H4 (cell line): ENCODE measurements at places on chromosomes 5 and 9.
A peak's percentile ranks its signal among the peaks of the same experiment; 100 is the strongest.

GRCh38 chr9:107624234-107624948, 134.8 kb upstream of the KLF4 start:
- no peak for DNase-seq

GRCh38 chr5:134649163-134649835, 714 bp downstream of the SEC24A start:
- DNase-seq: no peak

GRCh38 chr9:70133253-70134208, 89.9 kb downstream of the MAMDC2 start:
- DNase-seq: no peak

DNA sequence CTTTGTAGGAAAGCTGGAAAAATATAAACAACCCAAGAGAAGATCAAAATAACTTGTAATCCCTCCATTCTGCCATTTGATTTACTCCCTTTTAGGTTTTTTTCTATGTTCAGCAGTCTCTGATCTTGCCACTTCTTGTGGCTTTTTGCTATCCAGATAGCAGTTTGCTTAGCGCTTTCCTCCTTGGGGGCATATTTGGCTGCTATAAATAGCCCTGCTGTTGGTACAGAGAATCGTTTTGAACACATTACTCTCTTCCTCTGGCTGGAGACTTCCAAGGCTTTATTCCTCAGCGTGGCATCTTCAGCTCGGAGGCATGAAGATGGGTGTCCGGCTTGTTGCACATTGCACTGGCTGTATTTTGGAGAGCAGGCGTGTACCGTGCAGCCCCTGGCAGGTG, 38.6 kb downstream of the HMCN2 start:
- no peak for DNase-seq

DNA sequence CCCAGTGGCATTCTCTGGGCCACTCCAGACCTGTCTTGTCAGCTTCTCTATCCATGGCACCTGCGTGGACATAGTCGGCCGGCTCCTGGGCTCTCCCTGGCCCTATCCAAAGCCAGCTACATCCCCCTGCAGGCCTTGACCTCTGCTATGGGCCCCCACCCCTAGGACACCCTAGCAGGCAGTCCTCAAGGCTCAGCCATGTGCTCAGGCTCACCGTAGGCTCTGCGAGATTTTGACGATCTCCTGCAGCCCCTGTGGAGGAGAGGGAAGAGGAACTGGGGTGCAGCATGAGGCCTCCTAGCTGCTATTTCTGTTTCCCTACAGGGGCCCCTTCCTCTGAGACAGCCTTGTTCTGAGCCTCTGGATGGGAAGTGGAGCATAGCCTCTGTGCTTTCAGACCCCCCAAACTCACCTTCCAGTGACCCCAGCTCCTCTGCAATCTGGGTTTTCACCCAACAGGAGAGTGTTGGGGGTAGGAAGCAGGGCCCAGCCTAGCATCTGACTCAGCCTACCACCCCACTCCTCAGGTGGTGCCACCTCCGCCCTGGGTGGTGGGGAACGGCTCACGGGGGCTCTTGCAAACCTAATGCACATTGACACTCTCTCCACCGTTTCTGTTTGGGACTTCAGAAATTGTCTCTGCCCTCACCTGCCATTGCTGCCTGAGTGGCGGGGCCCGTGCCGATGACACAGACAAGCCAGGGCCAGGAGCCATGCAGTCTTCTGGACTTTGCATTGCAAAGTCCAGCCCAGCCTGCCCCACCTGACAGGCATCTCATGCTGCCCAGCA, 36.7 kb downstream of the HRH2 start:
- DNase-seq: no peak

- DNase-seq: no peak
These were observed 79.0 kb upstream of the RNF38 start for GRCh38 chr9:36479101-36479500.

GRCh38 chr9:135648494-135649410, 9.4 kb upstream of the GLT6D1 start:
- no peak for DNase-seq

DNA sequence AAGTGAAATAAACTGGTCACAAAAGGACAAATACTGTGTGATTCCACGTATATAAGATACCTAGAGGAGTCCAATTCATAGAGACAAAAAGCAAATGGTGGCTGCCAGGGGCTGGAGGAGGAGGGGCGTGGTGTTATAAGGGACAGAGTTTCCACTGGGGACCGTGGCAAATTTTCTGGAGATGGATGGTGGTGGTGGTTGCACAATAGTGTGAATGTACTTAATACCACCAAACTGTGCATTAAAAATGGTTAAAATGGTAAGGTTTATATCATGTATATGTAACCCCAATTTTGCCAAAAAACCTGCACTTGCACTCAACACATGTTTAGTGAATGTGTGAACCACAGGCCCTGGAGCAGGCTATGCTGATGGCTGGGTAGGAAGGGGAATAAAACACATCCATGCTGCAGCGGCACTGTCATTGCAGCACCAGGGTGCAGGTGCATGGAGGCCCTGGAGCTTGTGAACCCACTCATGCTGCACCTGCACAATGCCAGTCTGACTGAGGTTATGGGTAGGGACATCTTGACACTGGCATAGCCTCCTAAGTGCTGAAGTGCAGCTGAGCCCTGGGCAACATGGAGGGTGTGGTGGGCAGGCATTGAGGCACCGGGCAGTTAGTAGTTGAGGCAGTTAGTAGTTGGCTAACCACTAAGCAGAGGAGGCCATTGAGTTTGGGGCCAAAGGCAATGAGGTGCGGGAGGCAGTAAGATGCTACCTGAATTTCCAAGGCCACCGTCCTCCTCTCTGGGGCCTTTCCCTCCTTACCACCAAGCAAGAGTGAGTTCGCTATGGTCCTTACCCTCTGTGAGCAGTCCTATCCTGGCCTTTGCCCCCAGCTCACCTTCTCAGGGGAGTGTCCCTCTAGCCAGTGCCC, 3.5 kb upstream of the PHF2 start:
- no peak for DNase-seq

- no peak for DNase-seq
These were observed 95.7 kb upstream of the EGFLAM start for GRCh38 chr5:38162625-38163024.

DNA sequence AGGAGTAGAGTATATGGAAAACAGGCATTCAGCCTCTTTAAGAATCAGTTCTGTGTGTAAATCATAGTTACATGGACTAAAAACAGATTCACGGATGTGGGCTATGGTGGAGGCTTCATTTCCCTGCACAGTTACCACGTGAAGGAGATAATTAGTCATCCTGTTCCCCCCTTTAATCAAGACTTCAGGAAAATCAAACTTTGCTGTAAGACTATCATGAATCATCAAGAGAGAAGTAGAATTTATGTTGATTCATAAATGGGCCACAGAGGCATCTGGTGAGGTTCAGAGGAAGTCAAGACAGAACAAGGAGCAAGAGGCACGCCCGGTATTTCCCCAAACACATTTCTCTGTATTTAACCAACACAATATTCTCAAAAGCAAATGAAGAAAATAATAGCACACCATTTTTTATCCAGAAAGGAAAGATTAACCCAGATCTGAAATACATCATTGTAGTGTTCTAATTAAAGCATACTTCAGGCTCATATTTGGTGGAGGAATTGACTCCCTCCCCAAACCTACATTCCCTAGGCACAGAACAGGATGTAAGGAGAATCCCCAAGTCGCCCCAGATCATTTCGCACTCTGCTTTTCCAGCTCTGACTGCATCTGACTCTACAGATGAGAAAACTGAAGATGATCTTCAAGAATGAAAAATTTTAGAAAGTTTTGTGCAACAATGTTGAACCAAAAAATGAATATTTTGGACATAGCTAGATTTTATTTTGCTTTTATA, 175.8 kb upstream of the GAS1 start:
- no peak for DNase-seq

DNA sequence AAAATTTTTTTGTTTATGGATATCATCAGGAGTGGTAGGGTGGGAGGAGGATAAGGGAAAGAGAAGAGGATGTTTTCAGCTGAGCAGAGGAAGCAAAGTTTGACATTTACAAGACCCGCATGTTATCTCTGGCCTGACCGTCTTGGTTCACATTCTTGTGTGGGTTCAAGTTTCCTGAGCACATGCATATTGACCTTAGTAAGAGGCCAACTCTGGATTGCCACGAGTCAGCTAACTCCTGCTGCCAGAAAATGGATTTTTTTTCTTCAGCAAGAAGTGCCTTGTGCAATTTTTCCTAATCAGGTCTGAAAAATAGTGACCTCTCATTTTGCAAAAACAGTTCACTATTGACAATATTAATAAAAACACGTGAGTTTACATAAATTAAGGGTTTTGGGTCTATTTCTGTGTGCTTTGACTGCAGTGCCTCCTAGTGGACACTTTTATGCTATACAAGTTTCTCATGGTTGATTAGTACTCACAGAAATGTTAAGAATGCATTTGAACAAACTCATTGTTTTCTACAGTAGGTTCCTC, 27.1 kb upstream of the BASP1 start:
- DNase-seq: peak; percentile 51

GRCh38 chr5:1345876-1346626, 1.2 kb upstream of the CLPTM1L start:
- no peak for DNase-seq

- no peak for DNase-seq
These were observed 47.2 kb downstream of the RFX3 start for GRCh38 chr9:3478549-3478953.

GRCh38 chr5:71782393-71782770, 63.3 kb downstream of the CARTPT start:
- no peak for DNase-seq

- peak; percentile 49 for DNase-seq
These were observed 152.2 kb downstream of the ARHGAP26 start for GRCh38 chr5:142922223-142922952.

GRCh38 chr5:138967791-138968448, 92.8 kb upstream of the LRRTM2 start:
- DNase-seq: no peak

- DNase-seq: no peak
These were observed 294.1 kb upstream of the TNC start for GRCh38 chr9:115411993-115412452.

DNA sequence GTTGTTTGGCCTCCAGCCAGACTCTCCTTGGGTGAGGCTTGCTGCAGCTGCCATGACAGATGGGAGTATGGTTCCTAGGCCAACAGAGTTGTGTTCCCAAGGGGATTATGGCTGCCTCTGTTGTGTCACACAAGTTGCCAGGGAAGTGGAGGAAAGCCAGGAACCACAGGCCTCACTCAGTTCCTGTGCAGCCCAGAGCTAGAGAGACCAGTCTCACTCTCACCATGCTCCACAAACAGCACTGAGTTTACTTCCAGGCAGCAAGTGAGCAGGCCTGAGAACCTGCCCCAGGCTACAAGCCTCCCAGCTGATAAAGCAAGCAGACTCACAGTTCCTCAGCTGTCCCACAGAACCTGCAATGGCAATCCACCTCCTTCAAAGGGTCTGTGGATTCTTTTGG, 273.6 kb upstream of the TAS2R1 start:
- peak; percentile 30 for DNase-seq

DNA sequence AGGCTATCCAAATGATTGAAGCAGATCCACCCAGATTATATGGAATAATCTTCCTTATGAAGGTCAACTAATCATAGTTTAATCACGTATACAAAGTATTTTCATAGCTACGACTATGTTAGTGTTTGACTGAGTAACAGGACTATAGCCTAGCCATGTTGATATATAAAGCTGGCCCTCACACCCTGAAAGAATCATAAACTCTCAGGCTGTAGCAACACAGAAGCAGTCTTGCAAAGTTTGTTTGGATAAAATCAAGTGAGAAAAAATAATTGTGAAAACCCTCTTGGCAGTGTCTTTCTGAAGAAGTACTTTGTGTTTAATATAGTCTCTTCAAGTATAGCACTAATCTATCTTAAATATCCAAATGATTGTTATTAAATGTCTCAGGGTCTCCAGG, 374.5 kb upstream of the DAB2 start:
- DNase-seq: no peak

DNA sequence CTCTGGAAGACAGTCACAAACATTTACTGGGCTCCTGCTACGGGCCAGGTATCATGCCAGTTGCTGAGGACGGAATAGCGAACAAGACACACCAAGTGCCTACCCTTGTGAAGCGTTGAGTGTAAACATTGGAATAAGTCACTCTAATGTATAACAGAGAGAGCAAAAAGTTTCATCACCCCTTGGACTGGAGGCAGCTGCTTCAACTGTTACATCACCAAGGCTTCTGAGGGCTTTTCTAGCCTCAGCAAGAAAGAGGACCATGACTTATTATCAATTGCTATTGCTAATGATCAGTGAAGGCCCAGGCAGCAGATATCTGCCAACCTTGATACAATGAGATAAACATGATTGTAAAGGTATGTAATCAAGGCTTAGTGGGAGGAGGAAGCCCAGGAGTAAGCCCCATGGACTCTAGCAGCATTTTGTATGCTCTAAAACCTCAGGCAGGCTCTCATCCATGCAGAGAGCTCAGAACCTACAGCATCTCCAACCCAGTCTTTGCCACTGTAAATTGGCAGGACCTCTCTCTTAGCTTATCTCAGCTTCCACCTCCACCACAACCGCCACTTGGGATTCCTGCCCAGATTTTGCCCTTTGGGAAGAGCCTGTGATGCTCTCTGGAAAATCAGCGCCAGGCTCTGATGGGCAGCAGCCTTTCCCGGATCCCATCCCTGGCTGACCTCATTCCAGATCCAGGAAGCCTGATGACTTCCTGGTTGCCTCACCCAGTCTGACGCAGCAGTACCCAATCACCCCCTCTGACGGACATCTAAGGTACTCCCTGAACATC, 54.5 kb downstream of the ADAM19 start:
- DNase-seq: peak; percentile 85

- no peak for DNase-seq
These were observed 471.0 kb upstream of the MEF2C start for GRCh38 chr5:89353837-89354551.

DNA sequence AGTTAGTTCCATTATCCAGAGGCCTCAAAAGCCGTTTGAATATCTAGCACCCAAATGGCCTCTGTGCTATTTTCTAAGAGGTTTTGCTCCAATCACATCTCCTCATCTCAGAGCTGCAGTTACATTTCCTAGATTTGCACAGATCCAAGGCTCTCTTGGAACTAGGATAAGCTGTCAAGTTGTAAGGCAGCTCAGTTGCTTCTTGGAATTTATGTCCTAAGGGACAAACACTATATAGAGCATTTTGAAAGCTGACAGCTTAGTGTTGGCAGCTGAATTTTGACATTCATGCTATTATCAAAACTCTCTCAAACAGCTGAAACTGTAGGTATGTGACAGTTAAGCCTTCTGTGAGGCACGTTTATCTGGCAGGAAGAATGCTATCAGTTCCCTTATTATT, 97.0 kb downstream of the MACIR start:
- no peak for DNase-seq

DNA sequence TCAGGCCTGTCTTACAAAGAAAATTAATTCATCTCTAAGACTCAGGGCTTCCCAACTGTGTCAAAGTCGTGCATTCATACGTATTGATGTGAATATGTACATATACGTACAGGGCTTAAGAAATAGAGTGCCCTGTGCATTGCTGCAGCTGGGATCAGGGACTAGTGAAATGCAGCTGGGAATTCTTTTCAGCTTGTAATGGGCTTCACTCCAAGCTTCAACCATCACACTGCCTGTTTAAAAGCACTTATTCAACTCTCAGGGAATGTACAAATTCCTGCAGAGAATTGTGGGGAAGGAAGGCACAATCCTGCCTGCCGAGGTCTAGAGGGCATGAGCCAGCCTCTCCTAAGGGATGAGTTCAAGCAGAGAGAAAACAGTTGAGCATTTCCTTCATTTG, 59.6 kb upstream of the MAN2A1 start:
- no peak for DNase-seq

GRCh38 chr5:80592105-80592504, 22.0 kb upstream of the ANKRD34B start:
- DNase-seq: no peak

GRCh38 chr5:140966293-140967225, at the start of gene PCDHAC2:
PCDHAC2 (plus strand) TSS chr5:140966476; CDS start chr5:140966767, 291 bp downstream.
- peak; percentile 60 for DNase-seq
